ENCODE measurements at places on chromosomes 5 and 9.
A peak's percentile ranks its signal among the peaks of the same experiment; 100 is the strongest.

DNA sequence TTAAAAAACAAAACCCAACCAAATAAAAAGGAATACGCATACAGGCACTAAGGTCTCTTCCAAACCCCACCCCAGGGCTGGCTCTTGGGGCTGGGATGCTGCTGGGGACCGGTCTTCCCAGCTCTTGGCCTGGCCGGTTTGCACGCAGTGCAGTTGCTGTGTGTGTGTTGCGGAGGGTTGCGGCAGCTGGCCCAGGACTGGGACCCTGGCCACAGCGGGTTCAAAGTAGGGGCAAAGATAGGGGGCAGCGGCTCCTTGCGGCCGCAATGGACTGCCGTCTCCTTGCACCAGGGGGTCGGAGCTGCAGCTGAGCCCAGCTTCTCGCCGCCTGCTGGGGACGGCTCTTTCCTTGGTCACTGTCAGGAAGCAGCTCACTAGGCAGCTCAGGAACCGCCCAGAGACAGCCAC is 5.0 kb downstream of the DMRT3 start:
- DNase-seq, result no peak

GRCh38 chr9:117355542-117355941 is 59.3 kb downstream of the ASTN2 start:
- DNase-seq, result no peak

DNA sequence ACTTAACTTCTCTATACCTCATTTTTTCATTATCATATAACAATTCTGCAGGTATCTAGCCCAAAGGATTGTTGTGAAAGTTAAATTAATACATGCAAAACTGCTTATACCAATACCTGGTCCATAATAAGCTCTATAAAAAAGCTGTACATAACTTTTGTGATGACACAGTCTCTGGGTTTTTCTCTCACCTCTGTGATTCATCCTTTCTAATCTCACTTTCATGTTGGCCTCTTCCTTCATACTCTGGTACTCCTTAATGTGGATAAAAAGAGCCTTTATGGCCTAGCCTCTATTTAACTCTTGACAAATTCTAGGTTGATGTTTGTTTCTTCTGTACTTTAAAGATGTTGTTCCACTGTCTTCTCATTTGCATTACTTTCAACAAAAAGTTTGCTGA is 162.9 kb upstream of the ACOT12 start:
- DNase-seq, result no peak

DNA sequence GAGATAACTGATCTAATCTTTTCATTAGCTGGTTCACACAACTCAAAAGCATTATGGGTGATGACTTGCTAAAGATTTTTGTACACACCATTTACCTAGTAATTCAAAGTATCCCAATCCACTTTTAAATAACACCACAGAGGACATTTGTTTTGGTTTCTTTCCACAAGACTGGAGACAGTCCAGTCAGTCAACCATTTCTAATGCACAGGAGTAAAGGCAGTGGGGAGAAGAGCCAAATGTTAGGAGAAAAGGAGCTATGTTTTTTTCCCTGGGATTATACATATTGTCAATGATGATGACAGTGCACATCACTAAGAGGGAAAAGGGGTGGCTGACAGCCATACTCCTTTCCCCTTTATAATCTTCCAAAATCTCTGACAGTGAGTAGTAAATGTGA is 240.9 kb downstream of the GABRB2 start:
- no peak for DNase-seq

DNA sequence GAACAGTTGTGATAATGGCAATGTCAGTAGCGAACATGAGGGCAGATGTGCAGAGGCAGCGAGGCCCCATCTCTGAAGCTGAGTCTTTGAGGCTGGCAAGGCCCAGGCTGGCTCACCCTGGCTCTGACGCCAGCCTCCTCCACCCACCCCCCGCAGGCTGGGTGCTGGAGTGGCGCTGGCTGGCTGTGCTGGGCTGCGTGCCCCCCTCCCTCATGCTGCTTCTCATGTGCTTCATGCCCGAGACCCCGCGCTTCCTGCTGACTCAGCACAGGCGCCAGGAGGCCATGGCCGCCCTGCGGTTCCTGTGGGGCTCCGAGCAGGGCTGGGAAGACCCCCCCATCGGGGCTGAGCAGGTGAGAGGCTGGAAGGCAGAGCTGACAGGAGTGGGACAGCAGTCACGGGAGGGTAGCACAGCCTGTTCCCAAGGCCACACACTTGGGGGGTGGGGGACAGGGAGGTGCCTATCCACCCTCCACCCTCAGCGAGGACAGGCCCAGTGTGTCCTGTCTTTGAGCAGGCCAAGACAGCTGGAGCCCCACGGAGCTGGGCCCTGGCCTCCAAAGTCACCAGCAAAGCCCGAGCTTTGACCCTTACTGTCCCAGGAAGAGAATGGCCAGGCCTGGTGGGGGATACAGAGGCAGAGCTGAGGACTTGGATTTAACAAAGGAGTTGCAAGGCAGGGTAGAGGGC is 5.6 kb downstream of the SLC2A8 start:
- DNase-seq, result peak; percentile 56

- no peak for DNase-seq
Observed at GRCh38 chr9:132792547-132792946, 85.5 kb downstream of the AK8 start.

DNA sequence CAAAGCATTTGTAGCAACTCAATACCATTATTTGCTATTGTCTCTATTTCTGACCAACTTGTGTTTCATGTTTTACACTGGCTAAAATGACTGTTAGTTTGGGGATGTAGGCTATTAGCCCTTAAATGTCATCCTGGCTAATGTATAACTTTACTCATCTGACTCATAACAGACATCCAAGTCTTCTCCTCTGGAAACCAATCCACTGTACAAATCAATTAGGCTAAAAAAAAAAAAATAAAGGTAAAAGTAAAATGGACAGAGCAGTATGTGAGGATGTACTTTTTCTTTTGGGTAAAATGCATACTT is 20.6 kb downstream of the MEGF9 start:
- DNase-seq, result no peak

DNA sequence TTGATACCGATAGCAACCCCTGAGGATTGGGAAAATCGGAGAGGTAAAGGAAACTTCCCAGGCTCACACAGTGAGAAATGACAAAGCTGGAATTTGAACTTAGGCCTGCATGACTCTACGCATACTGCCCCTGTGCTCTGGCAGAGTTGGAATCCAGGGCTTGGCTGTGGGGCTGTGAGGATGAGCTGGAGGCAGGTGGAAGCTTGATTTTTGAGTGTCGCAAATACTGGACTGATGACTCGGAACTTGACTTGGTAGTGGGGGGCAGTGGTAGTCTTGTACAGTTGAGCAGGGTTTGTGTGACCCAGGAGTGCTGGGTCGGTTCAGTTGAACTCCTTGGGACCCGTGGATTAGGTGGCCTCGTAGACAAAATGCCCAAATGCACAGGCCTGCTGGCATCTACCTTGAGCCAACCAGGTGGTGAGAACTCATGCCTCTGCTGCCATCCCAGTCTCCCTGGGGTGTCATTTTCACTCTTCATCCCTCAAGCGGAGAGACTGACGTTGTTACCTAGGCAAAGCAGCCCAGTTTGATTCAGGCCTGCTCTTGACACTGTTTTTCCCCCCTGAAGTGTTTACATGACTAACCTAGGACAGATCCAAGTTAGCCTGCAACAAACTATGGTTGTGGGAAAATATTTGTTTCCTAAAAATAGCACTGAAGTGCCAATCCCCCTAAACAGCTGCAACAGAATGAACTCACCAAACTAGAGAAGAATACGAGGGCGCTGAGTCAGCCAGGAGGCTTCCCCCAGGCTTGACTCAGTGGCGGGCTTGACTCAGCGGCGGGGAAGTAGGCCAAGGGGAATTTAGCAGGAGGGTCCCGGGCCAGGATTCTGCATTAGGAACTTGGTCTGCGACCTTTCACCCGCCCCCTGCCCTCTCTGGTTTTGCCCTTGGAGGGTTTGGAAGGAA is 45.7 kb upstream of the ORM1 start:
- no peak for DNase-seq

DNA sequence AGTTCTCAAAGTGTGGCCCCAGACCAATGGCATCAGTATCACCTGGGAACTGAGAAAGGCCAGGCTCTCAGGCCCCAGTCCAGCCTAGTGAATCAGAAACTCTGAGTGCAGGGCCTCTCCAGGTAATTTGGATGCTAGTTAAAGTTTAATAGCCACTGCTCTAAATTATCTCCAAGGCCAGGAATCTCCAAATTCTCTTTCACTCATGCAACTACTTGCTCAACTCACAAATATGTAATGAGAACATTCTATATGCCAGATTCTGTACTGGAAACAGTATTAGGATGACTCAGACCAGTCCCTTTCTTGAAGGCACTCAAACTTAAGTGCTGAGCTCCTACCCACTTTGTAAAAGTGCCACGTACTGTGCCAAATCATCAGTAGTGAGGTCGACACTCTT is 84.6 kb downstream of the PAPPA start:
- no peak for DNase-seq

- DNase-seq, result no peak
Observed at GRCh38 chr5:142800776-142801494, 30.8 kb downstream of the ARHGAP26 start.

DNA sequence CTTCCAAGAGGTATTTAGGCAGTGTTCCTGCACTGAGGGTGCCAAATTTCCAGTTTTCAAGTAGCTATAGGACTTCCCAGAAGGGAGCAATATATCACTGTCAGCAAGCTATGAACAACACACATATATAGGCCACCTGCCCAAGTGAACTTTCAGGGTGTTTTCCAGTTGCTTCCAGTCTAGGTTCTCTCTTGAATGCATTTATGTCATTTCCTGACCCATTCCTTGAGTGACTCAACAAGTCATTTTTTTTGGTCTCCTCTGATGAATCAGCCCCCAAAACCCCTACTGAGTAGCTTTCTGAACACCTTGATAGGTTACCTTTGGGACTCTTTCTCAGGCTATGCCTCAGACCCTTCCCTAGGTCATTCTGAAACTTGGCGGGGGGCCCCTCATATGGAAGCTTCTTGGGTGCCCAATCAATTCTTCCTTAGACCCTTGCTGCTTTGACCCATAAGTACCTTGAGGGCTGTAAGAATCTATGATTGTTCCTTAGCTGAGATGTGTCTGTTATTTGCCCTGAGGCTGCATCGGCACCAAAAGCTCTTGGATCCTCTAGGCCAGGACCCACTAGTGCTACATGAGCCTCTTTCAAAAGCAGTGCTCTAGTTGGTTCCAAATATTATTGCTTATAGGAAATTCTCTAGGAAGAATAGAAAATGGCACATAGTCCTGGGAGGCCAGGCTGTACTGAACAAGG is 12.4 kb downstream of the DNAJB5 start:
- no peak for DNase-seq

GRCh38 chr5:106397700-106398099 is 1273.0 kb downstream of the EFNA5 start:
- DNase-seq, result no peak

DNA sequence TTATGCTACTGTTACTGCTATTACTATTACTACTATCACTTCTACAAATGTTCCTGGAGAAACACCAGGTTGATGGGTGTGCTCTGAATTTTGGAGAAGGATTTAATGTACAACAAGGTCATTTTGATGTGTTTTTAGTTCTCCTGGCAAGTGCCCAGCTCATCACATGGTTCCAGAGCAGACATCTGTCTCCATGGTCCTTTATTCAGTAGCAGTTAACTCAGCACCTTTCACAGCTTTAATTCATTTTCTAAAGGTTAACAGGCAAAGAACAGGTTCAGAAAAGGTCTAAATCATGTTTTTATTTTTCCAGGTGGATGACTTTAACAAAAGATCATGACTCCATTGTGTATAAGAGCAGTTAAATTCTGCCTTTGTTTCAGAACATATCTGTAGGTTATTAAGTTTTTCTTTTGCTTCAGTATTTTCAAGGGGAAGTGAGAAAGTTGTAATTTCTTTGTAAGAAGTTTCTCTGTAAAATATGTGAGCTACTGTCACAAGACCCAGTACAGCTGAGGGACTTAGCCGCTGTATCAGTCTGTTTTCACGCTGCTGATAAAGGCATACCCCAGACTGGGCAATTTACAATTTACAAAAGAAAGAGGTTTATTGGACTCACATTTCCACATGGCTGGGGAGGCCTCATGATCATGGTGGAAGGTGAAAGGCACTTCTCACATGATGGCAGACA is 41.9 kb downstream of the MTRR start:
- DNase-seq, result no peak

DNA sequence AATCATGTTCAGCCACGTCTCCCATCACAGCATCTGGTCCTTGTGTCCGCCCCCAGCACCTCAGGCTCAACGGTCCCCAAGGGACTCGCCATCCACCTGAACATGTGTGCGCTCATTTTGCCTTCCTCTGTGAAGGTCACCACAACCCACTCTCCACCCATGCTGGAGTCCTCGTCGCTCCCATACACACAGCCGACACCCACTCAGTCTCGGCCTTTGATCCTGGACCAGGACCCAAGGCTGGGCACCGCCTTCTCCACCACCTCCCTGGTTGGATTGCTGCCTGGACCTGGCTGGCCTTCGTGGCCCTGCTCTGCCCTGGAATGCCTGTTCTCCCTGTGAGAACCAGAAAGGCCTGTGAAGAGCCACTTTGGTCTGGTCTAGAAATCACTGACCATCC is 60.3 kb downstream of the UBE2QL1 start:
- no peak for DNase-seq

GRCh38 chr5:73823508-73823925 is 197.5 kb downstream of the ARHGEF28 start:
- DNase-seq, result no peak

GRCh38 chr9:3873818-3874217 is 348.0 kb upstream of the RFX3 start:
- DNase-seq, result no peak

- no peak for DNase-seq
Observed at GRCh38 chr5:103908336-103909080, 345.9 kb upstream of the NUDT12 start.

DNA sequence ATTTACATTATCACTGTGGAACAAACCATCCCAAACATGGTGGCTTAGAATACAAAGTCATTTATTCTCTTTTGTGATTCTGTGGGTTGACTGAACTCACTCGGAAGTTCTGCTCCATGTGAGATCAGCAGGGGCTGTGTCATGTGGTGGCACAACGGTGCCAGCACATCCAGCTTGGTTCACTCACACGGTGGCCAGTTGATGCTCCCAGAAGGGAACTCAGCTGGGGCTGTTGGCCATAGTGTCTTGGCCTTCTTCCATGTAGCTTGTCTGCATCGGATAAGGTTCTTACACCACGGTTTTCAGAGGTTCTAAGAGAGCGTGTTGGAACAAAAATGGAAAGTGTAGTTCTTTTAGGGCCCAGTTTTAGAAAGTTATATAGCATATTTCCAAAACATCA is 312.7 kb downstream of the DMRT2 start:
- DNase-seq, result no peak

GRCh38 chr5:150441813-150442698 is 7.5 kb downstream of the RPS14 start:
- peak; percentile 68 for DNase-seq

DNA sequence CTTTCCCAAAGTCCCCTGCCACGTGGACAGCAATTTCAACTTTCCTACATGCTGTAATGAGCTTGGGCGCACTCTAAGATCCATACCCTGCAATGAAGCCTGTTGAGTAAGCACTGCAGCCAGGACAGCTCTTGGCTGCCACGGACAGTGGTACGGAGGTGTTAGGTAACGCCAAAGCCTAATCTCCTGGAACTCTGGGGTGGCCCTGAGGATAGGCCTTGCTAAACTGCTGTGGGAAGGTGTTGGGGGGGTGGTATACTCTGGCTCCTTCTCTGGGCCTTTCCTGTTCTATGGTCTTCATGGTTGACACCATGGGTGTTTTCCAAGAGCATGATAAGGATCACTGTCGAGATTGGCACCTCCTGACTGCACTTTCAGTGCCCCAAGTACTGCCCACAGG is 66.4 kb upstream of the PITX1 start:
- DNase-seq, result no peak

- no peak for DNase-seq
Observed at GRCh38 chr5:140607031-140607430, 25.9 kb downstream of the CD14 start.
